ENCODE measurements at places on chromosomes 3 and 15.

DNA sequence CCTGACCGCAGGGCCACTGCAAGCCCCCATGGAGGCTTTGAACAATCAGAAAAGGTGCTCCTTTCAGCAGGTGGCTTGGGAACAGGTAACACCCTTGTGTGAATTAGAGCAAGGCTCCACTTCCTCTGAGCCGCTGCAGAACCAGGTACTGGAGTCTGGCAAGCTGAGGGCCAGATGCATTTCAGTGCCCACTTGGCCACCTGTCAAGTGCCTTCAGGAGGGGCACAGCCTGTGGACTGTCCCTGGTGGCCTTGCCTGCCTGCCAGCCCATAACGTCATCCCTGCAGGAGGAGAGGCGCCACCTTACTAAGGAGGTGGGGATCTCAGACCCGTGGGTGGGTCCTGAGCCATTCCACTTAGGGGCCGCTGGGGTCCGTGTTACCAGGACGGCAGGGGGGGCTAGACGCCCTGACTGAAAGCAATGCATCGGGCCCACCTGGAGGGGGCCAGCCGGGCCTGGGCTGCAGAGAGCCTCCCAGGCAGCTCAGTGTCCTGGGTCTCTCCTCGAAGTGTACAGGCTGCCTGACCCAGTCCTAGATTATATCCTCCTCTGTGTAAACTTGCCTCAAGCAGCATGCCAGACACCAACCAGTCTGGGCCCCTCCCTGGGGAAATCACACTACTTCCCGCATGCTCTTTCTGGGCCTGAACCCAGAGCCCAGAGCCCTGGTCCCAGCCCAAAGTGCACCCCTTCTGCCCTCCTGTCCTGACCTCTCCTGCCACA lies 16.1 kb downstream of the SPTBN5 start:
- no peak for DNase-seq

DNA sequence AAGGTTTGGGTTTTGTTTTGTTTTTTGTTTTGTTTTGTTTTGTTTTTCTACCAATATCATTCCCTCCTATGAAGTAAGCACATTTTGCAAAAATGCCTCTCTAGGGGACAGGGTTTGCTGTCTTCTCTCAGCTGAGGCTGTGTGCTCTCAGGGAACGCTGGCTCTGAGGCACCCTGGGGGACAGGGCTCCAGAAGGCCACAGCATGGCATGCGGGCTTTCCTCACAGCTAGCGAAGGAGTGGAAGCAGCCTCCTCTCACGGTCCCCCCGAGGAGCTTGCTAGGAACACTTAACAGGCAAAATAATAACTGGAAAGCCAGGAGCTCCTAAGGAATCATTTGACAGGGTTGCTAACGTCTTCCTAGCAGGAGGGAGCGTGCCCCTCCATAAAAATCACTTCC lies 227.7 kb upstream of the ST8SIA2 start:
- DNase-seq, result no peak

GRCh38 chr3:57545636-57546268 lies 1.6 kb upstream of the DNAH12 start:
- no peak for DNase-seq

DNA sequence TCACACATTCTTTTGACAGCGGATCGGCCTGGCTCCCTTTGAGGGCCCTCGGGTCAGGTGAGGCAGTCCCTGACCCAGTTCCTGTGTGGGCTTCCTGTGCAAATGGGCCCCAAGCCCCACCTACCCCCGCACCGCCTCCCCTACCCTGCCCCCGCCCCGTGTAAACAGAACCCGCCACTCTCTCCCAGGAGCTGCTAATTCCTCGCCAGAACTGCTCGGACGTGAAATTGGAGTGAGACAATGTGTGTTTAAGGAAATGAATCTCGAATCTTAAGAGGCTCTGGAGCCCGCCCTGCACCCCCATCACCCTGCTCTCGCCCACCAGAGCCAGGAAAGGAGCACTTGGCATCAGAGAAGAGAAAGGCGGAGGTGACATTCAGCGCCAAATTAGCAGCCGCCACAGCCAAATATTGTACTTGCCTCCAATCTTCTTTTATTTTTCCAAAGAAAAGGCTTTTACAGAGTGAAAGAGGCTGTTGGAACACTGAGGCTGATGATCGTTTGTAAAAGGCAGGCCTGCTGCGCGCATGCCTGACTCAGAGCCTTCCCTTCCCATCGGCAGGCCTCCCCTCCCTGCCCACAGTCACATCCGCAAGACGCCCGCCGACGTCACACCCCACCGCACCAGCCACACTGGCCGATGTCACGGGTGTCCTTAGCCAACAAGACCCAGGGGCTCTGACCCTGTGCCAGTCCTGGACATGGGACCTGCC lies 53.1 kb downstream of the CACNA2D2 start:
- DNase-seq, result no peak

DNA sequence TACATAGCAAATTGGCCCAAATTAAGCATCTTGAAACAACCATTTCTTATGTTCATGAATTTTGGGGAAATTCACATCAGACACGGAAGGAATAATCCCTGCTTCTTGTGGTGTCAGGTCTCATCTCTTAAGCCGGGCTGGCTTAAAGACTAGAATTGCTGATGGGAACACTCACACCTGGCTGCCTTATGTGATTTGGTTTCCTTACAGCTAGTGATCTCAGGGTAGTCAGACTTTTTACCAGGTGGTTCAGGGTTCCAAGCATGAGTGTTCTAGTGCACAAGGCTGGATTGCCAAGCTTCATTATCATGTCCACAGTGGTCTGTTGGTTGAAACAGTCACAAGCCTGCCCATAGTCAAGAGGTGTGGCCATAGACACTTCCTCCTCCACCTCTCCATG lies 20.3 kb upstream of the CCNL1 start:
- no peak for DNase-seq

- DNase-seq, result no peak
These were observed 13.7 kb upstream of the ALCAM start for GRCh38 chr3:105352976-105353375.

DNA sequence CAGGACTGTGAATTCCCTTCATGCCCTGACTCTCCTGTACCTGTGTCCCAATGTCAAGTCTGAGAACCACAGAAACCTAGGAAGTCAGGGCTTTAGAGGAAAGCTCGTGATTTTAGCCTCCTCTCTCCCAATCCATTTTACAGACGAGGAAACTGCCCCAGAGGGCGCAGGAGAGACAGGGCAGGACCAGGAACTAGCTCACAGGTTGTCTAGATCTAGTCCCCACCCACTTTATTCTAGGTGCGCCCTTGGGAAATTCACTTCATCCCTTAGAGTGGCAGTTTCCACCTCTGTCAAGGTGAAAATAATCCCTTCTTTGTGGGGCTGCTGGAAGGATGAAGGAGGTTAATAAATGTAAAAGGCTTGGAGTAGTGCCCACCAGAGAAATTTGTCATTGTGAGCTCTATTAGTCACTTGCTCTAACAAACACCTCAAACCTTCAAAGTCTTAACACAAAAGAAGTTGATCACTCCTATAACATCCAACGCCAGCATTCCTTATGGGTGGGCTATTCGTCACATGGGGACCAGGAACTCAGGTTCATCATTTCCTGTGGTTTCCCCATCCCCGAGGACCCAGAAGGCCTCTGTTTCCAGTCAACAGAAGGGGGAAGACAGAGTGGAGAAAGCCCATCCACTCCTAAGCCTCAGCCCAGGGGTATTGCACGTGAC lies 282.3 kb downstream of the XXYLT1 start:
- DNase-seq, result no peak

DNA sequence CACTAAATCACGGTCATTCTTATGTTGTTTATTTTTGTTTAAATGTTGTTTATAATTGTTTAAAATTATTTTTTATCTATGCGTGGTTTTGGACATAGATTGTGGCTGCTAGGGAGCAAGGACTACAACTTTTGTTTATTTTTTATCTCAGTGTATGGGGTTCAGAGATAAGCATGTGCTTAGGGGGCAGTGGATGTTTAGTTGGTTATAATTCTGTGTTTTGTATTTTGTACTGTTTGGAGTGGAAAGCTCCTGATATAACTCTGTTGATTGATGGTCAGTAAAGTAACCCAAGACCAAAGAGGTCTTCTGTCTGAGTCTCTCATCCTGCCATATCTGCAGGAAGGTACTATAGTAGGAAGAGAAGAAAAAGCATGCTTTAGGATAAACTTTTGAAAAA lies 36.5 kb upstream of the NPHP3 start:
- DNase-seq, result no peak

GRCh38 chr15:99130314-99130713 lies 25.4 kb downstream of the SYNM start:
- DNase-seq, result no peak

DNA sequence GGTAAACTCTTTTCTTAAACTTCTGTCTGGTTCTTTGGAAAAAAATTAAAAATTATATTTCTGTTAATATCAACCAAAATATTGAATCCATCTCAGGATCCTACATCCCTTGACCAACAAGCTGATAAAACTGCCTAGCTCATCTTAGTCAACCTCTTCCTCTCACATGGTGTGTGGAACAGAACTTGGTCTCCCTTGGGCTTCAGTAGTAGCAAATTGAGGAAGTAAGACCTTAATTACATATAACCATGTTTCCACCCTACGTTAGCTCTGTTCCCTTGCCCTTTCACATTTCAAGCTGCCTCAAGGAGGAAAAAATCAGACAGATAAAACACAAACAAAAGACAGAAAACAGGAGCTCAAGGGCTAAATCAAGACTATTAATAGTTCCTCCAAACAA lies 116.4 kb downstream of the GREM1 start:
- DNase-seq, result no peak

DNA sequence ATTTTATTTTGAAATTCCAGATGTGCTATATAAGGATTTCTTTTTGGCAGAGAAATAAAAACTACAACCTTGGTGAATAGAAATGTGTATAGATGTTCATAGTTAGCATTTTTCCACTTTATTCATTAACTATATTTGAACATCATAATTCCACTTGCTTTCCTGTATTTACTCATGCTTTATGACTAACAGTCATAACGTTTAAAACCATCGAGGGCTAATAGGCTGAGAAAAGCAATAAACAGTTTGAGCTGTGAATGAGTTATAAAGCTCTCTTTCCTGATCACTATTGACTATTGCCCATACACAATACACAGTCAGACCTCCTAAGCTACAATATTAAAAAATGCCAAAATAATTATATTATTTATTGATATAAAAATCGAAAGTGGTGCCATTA lies 502.1 kb upstream of the RASGRP1 start:
- DNase-seq, result no peak

- DNase-seq, result no peak
These were observed 5.2 kb downstream of the GCSAM start for GRCh38 chr3:112127522-112128494.

GRCh38 chr3:160413613-160414248 lies 14.3 kb downstream of the SMC4 start:
- peak; percentile 16 for DNase-seq

GRCh38 chr3:170989100-170989648 lies 37.3 kb downstream of the SLC2A2 start:
- DNase-seq, result no peak

- no peak for DNase-seq
These were observed 27.1 kb upstream of the C3orf49 start for GRCh38 chr3:63791974-63792373.

- DNase-seq, result no peak
These were observed 56.8 kb downstream of the FGD5 start for GRCh38 chr3:14875411-14876175.

GRCh38 chr3:67593761-67594234 lies 60.6 kb downstream of the SUCLG2 start:
- no peak for DNase-seq

DNA sequence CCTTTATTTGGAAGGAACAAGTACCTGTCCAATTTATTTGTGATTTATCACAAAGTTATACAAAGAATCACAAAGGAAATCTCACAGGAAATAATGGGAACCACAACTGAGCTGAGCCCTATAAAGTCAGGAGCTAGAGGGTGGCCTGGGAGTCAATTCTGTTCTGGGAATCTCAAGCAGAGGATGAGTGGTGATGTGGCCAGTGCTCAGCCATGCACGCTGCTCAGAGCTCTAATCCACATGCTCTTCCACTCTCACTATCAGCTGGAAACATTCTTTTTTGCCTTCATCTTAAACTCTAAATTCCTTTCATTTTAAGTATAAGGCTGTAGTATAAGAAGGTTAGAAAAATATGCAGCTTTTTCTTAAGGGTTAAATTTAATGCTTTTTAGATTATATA lies 36.6 kb downstream of the UACA start:
- no peak for DNase-seq

- no peak for DNase-seq
These were observed 104.3 kb upstream of the MEIS2 start for GRCh38 chr15:37204692-37205091.

GRCh38 chr3:29291982-29292363 lies 11.1 kb downstream of the RBMS3 start:
- no peak for DNase-seq

- no peak for DNase-seq
These were observed 49.2 kb downstream of the FAH start for GRCh38 chr15:80202016-80202315.
